HFFc6 (cell line): ENCODE measurements at places on chromosomes 3 and 15.

DNA sequence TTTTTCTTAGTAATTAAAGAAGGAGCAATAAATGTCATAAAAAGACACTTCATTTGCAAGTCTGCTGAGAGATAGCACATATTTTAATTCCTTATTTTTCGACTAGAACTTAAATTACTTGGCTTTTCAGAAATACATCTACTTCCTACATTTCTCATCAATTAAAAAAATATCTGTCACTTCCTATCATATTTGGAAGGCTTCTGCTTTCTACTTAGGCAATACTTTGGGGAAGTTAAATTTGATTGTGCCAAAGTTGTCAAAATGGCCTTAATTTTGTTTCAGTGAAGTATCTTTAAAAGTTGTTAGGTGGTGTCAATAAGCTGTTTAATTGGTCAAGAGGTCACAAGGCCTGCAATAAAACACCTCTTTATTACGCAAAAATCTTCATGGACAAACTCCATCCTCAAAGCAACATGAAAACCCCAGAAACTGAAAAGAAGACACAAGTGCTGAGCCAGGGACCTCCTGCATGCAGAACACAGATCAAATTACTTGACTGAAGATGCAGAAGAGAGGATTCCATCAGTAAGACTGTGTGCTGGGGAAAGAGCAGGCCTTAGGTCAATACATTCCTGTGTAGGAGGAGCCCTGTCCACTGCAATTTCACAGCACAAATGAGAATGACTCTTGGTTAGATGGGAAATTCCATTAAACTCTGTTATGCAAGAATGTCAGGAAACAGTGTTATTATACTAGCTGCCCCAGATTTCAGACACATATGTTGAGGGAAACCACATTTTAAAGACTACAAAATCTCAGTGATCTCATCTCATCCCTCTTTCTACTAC is 48.0 kb upstream of the FSTL1 start:
- DNase-seq, result peak; percentile 97

DNA sequence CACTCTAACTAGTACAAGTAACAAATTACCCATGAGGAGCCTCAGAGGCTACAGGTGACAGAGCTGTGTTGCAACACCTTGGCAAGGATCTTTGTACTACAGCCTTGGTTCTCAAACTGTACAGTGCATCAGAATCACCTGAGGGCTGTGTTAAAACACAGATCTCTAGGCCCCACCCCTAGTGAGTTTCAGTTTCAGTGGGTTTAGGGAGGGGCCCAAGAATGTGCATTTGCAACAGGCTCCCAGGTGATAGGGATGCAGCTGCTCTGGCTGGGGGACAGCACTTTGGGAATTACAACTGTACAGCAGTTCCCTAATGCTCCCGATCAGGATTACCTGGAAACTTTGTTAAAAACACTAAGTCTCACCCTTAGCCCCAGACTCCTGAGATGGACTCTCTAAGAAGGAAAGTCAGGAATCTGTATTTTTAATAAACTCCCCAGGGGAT is 66.1 kb upstream of the NR2F2 start:
- no peak for DNase-seq

DNA sequence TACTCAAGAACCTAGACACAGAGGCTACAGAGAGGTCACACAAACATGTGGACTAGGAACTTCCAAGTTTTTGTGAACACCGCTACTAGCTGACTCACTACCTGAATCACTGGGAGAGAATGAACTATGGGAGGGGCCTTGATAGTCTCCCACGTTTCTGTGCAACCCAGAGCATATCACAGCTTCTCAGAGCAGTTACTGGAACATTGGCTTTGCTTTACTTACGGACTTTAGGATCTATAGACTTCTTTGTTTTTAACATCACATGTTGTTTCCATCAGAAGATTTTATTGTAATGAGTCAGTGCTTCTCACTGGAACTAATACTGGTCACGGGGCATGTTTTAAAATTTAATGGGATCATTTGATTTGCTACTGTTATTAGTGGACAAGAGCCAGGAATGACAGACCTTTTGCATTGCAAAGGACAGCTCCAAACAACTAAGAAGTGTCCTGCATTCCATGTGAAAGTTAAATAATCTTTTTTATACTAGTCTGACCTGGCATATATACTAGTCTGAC is 35.6 kb downstream of the RTP4 start:
- DNase-seq, result peak; percentile 96

DNA sequence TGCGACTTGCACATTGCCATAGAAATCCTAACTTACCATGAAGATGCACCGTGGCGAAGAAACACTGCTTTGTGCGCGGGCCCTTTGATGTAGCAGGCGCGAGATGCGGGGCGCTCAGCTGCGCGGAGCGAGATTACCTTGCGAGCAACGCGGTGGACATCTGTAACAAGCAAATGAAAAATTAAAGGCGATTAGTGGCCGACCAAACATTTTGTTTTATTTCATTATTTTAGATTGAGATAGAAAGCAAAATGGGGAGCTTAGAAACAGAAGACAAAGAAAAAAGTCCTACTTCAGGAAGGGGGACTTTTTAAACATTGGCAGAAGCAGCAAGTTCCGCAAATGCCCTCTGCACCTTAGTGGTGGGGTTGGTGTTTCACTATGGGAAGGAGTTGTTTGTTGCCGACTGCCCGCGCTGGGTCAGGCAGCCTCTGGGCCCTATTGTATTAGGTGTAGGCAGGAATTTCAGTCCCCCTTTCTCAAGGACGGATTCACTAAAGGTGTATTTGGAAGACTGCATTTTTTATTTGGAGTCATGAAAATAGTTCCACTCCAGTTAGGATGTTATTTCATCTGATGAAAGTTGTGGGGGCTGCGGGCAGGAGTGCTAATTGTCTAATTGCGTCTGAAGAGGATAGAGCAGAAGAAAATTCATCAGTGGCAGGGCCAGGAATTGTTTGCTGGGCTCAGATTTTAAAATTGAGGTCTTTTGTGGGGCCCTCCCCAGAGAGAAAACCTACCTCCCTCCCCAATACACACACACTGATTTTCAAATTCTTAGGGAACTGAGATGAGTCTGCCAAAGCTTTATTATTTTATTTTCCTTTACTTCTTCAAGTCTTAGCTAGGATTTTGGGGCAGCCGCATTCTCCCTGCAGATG is 17.4 kb downstream of the ZIC4 start:
- no peak for DNase-seq

DNA sequence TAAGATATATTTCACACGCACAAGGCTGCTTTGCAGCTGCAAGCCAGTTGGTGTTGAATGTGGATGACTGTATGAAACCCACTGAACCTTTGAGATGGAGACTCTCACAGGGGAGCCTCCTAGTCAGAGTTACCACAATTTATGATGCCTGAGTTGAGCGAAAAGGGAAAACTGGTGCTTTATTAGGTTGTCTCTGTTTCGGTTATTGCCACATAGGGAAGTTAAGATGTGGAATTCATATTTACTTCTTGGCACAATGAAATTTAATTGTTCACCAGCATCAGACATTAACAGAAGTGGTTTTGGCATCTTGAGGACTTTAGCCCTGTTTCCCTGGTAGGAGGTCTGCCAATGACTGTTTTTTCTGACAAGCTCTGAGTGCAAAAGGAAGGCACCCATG is 358.2 kb downstream of the SQOR start:
- no peak for DNase-seq

- no peak for DNase-seq
These were observed 5.9 kb upstream of the ABHD10 start for GRCh38 chr3:111972891-111973290.

GRCh38 chr3:53357458-53357857 is 10.1 kb upstream of the DCP1A start:
- DNase-seq, result no peak

DNA sequence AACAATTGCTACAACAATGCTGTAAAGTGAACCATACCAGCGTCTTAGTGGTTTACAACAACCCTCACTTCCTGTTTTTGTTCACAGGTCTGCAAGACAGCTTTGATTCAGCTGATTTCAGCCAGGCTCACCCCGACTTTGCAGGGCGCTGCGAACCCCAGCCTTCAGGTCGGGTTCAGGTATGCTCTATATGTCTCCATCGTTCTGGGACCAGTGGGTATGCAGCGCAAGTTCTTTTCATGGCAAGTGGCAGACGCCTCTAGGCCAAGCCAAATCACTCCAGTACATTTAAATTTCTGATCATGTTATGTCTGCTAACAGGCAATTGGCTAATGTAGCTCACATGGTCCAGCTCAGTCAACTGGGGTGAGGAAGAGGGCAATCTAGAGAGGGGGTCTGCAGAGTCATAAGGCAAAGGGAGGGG is 52.4 kb upstream of the RGMA start:
- DNase-seq, result no peak
